ENCODE measurements at places on chromosomes 5 and 9.

DNA sequence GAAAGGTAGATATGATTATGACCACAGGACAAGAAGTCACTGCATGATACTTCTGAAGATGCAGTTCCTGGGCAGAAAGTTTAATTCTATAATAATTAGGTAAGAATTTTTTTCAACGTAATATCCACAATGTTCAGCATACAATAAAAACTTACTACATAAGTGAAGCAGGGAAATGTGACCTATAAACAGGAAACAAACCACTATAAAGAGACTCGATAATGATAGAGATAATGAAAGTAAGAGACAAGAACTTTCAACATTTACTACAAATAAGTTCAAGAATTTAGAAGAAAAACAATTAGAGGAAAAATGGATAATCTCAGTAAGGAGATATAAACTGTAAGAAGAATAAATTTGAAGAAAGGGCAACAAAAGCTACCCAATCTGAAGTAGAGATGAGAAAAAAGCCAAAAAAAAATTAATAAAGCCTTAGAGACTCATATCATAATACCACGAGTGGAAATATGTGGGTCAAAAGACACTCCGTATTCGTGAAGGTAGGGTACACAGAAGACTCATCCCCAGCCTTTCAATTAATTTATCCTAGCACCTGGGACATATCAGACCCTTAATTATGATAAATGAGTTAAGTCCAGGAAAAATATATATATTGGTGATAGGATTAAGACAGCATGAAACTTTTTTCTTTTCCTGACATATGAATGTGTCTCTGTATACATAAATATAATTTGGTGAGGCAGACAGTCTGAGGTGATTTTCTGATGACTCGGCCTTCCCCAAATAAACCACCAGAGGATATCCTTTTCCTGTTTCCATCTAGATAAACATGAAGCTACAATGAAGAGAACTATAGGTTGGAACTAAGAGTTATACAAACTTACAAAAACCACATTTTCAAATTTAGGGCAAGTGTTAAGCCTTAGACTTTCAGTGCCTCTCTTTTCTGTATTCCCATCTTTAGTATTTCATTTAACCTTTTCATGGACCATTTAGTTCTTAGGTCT, 120.4 kb downstream of the RAPGEF6 start:
- DNase-seq = no peak

GRCh38 chr5:127092690-127093089, 19.4 kb upstream of the C5orf63 start:
- DNase-seq = peak; percentile 83

DNA sequence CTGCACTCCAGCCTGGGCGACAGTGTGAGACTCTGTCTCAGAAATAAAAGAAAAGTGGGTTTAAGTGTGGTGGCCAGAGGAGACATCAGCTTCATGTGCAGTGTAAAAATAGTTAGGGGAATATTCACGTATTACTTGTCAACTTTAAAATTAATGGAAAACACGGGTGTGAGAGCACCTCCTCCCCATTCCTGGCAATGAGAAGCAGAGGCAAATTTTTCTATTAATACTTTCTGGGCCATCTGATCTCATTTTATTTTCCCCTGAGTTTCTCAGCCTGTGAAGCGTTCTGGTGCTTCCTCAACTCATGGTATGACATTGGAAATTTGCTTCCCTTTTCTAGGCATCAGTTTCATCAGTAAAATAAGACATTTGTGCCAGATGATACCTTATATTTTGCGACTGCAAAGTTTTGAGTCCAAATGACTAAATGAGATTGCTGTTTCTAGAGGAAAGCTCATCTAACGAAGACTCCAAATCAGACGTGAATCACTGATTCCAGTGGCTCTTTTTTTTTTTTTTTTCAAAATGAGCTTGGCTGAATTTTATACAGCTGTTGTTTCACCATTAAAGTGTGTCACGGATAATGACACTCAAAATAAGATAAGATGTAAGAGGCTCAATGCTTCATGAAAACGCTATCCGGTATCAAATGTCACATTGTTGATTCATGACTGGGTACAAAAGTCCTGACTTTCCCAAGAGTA, 104.6 kb downstream of the MSX2 start:
- no peak for DNase-seq

DNA sequence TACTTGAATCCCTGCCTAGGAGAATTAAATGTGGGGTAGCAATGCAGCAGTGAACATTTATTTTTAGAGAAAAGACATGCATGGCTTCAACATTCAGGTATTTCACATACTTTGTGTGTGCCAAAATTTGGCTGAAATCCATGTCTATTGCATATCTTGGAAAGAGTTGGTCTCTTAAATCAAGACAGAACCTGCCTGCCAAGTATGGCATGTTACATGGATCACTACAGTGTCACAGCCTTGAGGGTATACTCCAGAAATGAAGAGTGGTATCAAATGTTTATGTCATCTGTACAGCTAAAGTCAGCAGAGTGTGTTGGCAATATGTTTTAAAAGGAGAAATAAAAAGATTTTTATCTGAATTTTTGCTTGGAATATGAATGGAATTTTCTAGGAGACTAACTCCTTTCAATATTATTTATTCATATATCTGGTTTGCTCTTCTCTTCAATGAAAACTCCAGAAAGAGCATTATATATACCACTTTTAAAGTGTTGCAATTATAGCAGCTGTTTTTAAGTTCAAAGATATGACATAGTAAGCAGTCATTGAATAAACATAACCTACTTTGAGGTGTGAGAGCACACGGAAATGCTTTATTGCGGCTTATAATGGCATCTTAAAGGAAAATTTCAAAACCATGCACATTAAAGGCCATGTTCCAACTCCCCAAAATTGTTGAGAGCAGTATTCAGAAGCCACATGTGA, 95.4 kb upstream of the MINAR2 start:
- no peak for DNase-seq
